ENCODE measurements at places on chromosomes 16 and 17.

- no peak for DNase-seq
Observed at GRCh38 chr16:89656435-89657121, 930 bp downstream of the CHMP1A start.

GRCh38 chr17:8927395-8927794 is 38.1 kb downstream of the PIK3R5 start:
- no peak for DNase-seq

DNA sequence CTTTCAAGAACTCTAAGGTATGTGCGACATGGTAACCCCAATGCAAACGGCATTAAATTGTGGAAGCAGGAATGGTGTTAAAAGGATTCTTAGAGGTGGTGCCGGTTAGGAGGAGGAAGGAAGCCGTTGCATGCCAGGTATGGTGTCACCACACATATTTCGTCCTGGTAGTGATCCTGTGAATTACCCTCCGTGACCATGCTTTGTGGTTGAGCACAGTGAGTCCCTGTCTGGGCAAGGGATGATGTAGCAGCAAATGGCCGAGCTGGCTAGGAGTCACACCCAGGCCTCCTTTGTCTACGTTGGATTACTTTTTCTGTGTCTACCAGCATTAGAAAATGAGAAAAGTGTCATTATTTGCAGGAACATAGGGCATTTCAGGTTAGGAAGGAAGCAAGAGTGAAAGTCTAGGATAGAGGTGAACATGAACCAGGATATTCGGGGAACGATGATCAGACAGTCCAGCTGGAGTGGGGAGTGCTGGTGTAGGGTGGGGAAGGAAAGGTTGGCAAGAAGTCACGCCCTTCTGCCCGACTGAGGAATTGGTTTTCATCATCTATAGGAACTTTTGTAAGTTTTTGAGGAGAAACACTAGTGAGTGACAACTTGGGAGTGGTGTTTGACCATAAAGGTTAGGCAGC is 123.5 kb downstream of the PRKCA start:
- no peak for DNase-seq

GRCh38 chr16:28068976-28069375 is 5.5 kb upstream of the GSG1L start:
- DNase-seq, result no peak

DNA sequence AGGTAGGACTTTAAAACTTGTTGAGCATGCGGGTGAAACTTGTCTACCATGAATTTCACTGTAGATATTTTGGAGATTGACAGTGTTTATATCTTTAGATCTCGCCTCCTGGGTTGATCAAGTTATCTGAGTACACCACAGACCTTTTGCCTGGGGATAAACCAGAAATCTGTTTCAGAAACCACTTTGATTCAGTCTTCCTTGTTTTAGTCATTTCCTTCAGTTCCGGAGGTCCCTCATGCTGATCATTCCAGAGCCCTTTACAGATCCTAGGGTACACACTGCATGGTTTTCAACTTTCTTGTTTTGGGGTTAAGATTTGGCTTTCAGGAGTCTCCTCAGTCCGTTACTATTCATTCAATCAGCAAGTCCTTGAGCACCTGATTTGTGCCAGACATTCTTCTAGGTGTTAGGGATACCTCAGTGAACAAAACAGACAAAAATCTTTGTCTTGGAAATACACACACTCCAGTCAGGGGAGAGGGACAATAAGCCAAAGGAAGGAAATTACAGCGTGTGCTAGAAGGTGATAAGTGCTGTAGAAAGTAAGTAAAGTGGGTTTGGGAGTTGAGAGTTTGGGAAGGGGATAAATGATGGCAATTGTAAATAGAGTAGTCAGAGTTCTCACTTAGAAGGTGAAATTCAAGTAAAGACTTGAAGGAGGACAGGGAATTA is 12.2 kb downstream of the NOD2 start:
- DNase-seq, result no peak

DNA sequence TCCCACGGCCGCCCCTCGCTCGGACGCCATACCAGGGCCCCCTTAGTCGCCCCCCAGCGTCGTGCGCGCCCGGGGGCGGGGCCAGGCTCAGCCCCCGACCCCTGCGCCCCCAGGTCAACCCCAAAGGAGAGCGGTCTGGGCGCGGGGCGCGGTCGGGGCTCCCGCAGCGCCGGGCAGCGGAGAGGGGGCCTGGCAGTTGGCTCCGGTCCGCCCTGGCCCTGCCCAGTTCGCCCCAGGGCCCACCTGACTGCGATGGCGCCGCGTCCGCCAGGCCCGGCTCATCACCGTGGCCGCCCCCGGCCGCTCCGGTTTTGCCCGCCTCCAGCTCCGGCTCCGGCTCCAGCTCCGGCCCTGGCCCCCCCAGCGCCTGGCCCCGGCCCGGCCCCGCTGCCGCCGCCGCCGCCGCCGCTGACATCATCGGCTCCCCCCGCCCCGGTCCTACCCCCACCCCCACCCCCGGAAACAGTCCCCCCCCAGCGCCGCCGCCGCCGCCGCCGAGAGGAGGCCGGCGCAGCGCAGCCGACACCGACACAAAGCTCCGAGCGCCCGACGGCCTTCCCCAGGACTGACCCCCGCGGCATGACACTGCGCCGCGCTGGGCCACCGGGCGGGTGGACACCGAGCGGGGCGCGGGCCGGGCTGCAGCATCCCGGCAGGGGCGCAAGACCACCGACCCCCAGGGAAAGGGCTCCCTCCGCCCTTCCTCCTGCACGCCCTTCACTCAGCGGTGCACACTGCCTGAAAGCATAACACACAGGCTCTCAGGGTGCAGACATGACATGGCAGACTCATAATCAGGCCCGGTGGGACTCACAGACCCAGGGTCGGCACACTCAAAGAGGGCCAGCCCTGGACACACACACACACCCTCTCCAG is at the start of gene ZBTB4:
TSS of gene ZBTB4 (minus strand) at position 419 of the 876 bp plus-strand sequence. CDS start 12,830 bp downstream, outside the sequence.
- peak; percentile 62 for DNase-seq

DNA sequence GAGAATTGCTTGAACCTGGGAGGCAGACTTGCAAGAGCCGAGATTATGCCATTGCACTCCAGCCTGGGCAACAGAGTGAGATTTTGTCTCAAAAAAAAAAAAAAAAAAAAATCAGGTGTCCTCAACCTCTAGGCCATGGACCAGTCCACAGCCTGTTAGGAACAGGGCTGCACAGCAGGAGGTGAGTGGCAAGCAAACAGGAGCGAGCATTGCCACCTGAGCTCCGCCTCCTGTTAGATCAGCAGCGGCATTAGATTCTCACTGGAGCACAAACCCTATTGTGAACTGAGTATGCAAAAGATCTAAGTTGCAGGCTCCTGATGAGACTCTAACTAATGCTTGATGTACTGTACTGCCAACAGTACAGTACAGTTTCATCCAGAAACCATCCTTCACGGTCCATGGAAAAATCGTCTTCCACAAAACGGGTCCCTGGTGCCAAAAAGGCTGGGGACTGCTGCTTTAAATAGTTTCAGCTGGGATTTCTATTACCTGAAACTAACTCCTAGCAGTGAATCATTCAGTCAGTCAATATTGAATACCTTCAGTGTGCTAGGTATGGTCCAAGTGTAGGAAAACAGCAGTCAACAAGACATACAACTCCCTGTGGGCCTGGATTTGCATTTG is 56.3 kb upstream of the DHX40 start:
- no peak for DNase-seq

- no peak for DNase-seq
Observed at GRCh38 chr17:41781404-41782110, 5.0 kb downstream of the JUP start.

DNA sequence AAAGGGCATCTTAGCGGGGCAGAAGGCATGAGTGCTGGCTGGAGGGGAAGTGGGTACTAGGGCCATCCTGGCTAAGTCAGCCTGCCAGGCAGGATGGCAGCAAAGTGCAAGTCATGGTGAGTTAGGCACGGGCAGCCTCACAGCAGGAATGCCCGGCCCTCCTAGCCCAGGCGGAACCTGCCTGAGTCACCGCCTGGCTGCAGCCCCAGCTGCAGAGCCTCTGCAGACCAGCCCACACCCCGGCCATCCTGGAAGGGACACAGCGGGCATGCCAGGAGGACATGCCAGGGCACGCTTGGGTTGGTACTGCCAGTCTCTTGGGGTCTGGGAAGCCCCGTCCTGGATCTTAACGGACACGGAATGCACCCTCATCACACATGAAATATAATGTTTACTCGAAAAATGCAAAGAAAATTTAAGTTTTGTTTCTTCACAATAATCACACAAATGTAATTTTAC is 5.0 kb upstream of the ALDH3A1 start:
- DNase-seq, result peak; percentile 36

GRCh38 chr17:42120161-42120769 is 902 bp downstream of the KAT2A start:
- DNase-seq, result no peak

GRCh38 chr16:54947616-54948015 is 17.0 kb downstream of the IRX5 start:
- no peak for DNase-seq

GRCh38 chr16:12160249-12160648 is 183.7 kb downstream of the SNX29 start:
- DNase-seq, result no peak

DNA sequence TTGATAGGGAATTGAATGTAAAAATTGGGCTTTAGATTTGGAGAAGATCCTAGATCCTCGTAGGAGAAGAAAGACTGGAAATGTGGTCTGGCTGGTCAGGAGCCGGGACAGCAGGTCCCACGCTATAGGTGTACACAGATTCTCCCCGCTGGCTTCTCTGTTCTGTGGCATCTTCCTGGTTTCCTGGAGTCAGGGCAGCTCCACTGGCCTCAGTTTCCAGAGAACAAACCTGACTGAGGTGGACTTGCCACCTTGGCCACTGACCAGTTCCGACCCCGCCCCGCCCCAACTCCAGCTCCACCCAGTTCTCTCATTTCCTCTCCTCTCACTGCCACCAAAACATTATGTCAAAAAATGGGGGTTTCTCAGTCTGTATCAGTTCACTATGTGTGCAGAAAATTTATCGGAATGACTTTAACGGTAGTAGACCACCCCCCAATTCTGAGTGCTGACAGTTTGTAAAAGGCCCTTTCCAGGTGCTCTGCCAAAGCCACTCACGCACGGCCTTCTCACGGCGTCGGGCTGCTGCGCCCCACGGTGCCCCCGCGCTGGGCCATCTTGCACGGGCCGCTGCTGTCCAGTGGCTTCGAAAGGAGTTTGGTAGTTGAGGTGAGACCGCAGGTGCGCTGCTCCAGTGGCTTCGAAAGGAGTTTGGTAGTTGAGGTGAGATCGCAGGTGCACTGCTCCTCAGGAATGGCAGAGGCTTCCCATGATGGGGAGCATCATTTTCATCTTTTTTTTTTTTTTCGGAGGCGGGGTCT is 161.4 kb upstream of the CHMP6 start:
- no peak for DNase-seq

DNA sequence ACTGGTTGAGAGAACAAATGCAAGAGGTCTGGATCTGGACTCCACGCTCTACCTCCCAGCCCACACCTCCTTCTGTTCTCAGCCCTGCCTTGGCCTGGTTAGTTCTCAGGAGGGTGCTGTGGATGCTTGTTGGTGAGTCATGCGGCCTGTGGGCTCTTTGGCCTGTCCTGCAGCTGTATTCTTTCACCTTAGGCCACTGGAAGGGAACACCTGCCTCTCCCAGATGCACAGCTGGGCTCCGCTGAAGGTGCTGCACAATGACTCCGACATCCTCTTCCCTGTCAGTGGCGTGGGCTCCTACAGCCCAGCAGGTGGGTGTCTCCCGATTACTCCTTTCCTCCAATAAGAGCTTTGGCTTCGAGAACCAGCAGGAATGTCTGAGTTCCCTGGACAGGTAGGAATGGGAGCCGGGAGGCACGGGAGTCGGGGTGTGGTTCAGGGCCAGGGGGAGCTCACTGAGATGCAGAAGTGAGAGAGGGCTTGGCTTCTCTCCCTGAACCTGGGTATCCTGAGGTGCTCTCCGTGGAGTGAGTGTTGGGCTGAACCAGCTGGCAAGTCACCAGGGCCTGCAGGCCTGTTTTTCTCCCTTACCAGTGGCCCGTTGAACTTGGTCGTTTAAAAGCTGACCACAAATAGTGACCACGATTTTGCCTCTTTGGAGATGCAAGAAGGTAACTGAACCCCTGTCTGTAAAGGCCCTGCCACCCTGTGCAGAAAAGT is 85.0 kb downstream of the SNX29 start:
- no peak for DNase-seq

DNA sequence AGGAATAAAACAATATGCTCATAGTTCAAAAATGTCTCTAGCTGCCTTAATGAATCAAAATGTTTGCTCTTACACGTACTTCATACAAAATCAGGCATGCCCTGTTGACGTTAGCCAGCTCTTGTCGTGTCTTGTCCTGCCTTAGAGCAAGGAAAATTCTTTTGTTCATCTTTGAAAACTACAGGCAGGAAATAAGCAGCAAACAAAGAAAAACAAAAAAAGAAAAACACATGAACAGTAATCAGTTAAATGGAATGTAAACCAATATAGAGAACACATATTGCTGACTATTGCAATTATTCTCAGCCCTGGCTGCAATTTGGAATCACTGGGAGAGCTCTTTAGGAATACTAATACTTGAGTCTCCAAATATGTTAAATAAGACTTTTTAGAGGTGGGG is 1.7 kb downstream of the CAPNS2 start:
- no peak for DNase-seq

DNA sequence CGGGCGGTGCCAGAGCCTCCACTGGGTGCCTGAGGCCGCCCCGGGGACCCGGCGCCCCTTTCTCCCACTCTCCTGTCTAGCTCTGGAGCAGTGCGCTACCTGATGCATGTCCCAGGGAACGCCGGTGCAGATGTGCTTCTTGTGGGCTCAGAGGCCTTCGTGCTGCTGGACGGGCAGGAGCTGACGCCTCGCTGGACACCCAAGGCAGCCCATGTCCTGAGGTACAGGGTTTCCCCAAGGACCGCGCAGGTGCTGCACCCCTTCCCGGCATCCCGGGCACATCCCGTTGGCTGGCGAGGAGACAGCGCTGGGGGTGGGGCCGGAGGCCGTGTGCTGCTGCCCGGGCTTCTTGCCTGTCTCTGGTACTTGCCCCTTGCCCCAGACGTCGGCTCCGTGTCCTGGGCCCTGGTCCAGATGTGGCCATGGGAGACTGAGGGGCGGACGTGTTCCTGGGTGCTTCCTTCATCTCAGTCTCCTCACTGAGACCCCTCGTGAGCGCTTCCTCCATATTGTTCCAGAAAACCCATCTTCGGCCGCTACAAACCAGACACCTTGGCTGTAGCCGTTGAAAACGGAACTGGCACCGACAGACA is 12.5 kb downstream of the RGS11 start:
- no peak for DNase-seq

DNA sequence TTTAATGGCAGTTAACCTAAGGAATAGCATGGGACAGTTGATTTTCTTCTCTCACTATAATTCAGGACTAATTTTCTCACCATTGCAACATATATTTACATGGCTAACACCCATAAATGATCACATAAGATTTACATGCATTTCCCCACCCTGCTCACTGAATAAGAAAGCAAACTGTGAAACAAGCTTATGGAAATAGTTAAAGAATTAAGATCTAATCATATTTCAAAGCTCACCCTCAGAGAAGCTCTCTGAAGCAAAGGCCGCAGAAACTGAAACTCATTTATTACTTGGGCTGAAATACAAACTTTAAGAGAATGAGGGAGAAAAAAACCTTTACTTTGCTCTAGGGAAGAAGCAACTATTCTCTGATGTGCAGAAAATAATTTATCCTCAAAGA is 218.7 kb upstream of the AXIN2 start:
- DNase-seq, result no peak

All from D341Med (cell line).